ENCODE measurements at places on chromosomes 13 and 19.

DNA sequence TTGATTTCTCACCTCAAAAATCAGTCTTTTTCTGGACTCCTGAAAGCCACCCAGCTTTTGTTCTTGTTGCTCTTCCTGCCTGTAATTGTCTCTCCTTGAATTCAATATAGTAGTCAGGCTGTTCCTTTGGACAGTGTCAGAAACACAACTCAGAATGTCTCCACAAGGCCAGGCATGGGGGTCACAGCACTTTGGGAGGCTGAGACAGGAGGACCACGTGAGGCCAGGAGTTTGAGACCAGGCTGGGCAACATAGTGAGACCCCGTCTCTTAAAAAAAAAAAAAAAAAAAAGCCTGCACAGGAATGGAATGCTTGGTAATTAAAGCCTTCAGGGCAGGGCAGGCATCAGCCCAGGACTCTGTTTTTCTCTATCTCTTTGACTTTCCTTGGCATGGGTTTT, 8.9 kb upstream of the BAX start:
- DNase-seq, result no peak

- DNase-seq, result no peak
These were observed 1399.4 kb downstream of the EFNB2 start for GRCh38 chr13:105135852-105136615.

DNA sequence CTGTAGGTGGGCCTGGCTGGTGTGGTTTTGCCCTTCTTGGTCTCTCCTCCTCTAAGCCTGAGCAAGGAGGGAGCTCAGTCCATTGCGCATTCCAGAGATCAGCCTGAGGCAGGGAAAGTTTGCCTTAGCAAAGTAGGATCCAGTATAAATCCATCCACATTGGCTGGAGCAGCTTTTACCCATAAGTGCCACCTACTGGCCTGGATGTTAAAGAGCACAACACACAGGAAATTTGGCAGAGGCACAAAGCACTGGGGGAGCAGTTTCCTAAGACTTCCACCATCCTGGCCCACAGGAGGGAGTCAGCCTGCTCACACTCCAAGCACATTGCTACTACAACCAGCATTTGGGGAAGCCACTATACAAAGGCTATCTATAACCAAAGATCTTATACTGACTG, 1124.2 kb downstream of the SLITRK1 start:
- no peak for DNase-seq

GRCh38 chr13:25067064-25067463, 28.9 kb upstream of the PABPC3 start:
- DNase-seq, result no peak

GRCh38 chr13:112071723-112072533, 5.0 kb downstream of the SOX1 start:
- DNase-seq, result no peak

DNA sequence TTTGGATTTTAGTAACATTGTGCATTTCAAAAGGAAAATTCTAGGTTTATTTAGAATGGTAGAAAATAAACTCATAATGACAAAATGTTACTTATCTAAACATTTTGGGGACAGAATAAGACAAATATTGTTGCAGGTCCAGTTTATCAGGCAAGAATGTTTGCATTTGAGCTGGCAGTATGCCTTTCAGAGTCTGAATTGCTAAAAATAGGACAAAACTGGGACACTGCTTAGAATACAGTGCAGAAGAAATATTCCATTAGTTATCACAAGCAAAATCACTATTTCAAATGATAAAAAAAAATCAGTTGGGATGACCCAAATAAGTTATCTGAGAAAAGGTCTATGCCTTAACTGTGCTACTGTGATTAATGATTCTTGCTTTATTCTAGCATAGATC, 870.3 kb upstream of the MIR17HG start:
- DNase-seq, result no peak

DNA sequence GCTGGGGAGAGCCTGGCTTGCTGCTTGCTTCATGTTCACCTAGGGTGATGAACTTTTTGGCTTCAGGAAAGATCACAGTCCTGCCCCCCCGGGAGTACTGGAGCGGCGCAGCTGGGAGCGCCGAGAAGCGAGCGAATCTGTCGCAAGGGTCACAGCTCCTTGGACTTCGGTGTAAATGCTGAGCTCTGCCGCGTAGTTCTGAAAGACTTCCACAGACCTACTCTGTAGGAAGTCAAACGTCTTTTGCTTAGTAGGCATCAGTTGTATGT, 2.7 kb downstream of the ING1 start:
- peak; percentile 34 for DNase-seq

GRCh38 chr13:90968166-90968904, 379.2 kb upstream of the MIR17HG start:
- peak; percentile 21 for DNase-seq

DNA sequence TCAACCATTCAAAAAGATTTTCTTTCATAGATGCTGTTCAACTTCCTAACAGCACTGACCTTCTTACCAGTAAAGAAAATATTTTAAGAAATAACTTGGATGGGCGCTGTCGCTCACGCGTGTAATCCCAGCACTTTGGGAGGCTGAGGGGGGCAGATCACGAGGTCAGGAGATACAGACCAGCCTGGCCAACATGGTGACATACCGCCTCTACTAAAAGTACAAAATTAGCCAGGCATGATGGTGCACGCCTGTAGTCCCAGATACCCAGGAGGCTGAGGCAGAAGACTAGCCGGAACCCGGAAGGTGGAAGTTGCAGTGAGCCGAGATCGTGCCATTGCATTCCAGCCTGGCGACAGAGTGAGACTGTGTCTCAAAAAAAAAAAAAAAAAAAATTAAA, 865.7 kb upstream of the SLC10A2 start:
- no peak for DNase-seq

DNA sequence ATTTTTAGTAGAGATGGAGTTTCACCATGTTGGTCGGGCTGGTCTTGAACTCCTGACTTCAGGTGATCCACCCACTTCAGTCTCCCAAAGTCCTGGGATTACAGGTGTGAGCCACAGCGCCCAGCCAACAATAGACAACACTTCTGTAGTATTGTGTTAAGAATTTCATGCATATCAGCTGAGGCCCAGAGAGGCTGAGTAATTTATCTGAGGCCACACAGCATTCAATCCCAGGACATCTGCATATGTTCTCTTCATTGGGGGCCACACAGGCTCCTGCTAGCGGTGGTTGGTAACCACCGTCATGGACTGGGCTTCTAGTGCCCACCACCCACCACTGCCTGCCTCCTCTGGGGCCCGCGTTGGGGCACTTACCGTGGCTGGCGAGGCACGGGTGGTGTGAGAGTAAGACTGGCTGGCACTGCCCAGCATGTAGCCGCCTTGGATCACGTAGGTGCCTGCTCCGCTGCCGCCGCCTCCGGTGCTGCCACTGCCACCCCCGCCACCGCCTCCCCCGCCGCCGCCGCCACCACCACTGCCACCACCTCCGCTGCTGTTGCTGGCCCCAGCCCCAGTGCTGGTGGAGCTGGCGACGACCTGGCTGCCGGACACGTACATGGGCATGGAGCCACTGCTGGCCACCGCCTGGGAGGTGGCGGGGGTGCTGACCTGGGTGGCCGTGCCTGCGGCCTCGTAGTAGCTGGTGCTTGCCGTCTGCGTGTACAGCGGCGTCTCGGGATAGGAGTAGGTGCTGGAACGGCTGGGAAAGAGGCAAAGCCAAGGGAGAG, 20.3 kb downstream of the DCAF15 start:
- no peak for DNase-seq

- DNase-seq, result no peak
These were observed at the start of gene TINCR for GRCh38 chr19:5567360-5567969. TINCR (minus strand) TSS chr19:5567953.

GRCh38 chr19:5530701-5531100, 37.1 kb downstream of the TINCR start:
- no peak for DNase-seq

All from LoVo (cell line).